Prostate gland (tissue), 2 donors: ENCODE measurements at places on chromosomes 2 and 18. TPM values are rescaled to one million over a fixed set of nuclear protein-coding genes. Genes with fewer than 3 reads are reported as not detected.

- DNase-seq, result no peak
Observed at GRCh38 chr2:132489150-132489549, 72.5 kb downstream of the GPR39 start.

DNA sequence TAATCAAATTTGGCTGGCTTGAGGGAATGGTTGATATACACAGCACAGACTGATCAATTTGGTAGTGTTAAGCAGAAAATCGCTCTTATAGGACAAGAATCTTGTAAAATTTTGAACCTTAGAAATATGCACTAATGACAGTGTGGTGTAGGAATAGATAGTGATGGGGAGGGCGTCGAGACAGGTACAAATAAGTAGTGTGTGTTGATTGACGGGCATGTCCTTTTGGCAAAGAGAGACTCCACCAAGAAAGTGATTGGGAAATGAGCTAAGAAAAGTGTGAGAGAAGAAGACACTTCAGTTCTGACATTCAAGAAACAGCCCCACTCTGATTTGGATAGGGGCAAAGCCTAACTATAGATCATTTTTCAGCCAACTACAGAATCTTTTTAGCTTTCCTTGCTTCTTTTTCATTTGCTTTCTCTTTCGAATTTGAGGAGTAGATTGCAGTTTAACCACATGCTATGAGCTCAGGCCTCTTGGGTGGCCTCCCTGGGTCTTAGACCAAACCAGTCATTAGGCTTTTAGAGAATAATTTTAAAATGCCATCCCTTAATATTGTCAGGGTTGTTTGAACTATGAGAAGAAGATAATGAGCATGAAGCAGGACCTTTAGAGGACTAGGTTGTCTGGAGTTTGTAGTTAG, 127.1 kb downstream of the CERS6 start:
- DNase-seq, result no peak

GRCh38 chr18:45213040-45213333, 402.3 kb upstream of the SLC14A2 start:
- DNase-seq, result no peak

DNA sequence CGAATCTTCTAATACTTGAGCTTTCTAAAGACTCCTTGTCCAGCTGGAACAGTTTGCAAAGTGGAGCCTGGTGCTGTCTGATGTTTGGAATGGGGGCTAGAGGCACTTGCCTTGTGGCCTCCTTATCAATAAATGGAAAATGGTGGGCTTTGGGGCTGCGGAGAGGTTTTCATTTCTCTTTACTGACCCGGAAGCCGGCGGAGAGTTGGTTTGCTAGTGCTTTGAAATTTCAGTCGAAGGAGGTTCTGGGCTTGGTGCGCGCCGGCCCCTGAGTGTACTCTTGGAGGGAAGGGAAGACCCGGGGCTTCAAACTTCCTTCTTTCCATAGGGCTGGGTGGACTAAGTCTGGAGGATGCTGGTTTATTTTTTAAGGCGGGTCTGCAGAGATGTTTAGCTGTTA, 714 bp downstream of the RPIA start:
- DNase-seq, result no peak

- DNase-seq, result no peak
Observed at GRCh38 chr2:62398356-62398755, 107.6 kb downstream of the TMEM17 start.

DNA sequence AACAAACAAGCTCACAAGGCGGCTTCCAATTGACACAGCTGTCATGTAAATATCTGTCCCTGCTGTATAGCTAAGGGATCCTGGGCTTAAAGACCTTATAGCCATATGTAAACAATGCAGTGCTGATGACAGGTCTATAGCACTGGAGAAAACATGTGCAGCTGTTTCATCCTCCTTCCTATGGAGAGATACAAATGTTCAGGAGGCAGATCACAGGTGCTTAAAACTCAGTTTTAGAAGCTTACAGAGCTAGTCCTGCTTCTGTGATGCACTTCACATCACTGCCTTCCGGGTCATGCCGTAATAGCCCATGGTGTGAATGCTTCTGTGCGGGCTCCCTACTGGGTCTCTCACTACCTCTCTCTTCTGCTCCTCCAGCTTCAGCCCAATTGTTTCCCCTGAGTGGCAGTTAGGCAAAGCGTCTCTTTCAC, 262.4 kb upstream of the CHST9 start:
- no peak for DNase-seq

DNA sequence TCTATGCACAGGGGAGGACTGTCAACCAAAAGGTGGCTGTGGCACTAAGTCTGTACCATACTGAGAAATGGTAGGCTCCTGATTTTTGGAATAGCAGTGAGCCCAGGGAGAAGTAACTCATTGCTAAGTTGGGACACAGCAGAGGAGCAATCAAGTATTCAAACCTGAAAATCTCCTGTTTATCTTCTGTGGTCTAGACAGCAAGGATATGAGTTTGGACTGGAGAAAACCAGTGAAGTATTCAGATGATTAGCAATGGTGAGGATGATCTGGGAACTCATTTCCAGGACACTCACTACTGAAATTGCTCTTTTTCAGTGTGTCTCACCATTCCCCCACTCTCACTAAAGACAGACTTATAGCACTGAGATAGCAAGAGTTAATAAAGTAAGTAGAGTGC, 112.0 kb downstream of the GULP1 start:
- no peak for DNase-seq

GRCh38 chr2:239227661-239228371, 173.0 kb downstream of the HDAC4 start:
- DNase-seq, result no peak

- DNase-seq, result no peak
Observed at GRCh38 chr2:235976956-235977355, 191.2 kb downstream of the GBX2 start.

- DNase-seq, result no peak
Observed at GRCh38 chr2:18639756-18640453, 50.5 kb upstream of the NT5C1B start.

DNA sequence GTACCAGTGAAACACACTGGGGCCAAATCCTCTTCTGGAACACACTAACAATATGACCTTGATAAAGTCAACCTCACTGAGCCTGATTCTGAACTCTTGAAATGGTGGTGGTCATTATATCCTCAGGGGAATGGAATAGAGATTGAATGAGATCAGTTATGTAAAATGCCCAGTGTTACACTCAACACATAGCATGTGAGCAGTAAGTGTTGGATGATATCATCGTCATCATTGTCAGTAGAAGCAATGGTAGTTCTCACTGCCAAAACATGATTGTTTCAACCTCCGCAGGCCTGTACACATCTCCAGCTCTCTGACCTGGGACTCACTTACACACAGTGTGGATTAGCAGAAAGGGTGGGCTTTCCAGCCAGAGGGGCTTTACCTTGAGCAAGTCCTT, 5.5 kb upstream of the ST8SIA3 start:
- DNase-seq, result no peak

- no peak for DNase-seq
Observed at GRCh38 chr2:241356871-241357260, 781 bp downstream of the FARP2 start.

- DNase-seq, result no peak
Observed at GRCh38 chr2:177914247-177914646, 158.3 kb downstream of the PDE11A start.

DNA sequence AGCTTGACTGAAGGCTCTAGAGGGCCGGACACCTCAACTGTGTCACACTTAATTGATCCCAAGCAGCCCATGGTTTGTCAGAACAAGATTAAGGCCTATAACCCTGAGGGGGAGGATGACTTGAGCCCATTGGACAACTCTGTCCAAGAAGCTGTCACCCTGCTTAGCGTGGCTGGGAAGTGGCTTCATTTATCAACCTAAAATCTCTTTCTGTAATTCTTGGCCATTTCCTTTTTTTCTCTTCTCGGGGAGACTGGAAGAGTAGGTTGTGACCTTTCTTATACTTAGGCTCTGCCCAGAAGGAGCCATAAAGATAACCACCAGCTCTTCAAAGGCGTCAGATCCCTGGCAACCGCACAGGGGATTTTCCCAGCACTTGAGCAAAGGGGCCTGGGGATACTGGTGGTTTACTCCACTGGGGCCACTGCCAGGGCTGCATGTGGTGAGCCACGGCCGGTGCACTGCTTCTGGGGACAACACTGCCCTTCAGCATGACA, 265.5 kb downstream of the CYRIA start:
- no peak for DNase-seq

Gene ALMS1
- 69.3 TPM for total RNA-seq

Gene LONRF2
- total RNA-seq, result 20.4 TPM
